ENCODE measurements at places on chromosomes 4 and X.

GRCh38 chr4:154464654-154465053 lies 26.9 kb downstream of the DCHS2 start:
- DNase-seq, result no peak

DNA sequence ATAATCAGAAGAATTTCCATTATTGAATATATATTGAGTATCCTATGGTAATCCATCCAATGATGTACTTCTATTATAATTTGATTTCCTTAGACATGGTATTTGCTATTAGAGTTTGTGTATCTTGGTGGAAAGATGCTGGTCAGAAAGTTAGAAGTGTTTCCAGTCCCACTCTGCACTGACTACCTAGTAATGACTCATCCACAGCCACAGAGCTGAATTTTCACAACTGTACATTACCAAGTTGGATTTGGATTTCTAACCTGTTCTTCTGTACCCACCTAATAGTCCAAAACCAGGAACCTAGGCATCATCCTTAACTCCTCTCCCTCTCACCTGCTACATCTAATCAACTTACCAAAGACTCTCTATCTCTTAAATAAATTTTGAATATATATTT lies 145.4 kb downstream of the REELD1 start:
- DNase-seq, result no peak

DNA sequence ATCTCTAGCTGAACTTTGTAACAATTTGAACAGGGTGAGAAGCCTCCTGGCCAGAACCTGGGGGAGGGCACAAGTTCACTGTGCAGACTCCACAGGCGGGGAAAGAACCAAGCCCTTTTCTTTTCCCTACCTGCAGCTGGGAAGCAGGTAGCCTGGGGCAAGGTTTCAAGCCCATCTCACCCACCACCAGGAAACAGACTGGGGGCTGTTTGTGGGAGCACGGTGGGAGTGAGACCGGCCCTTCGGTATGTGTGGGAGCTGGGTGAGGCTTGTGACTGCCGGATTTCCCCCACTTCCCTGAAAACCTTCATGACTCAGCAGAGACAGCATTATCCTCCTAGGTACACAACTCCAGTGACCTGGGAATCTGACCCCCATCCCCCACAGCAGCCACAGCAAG lies 211.7 kb downstream of the ZNF674 start:
- no peak for DNase-seq

- DNase-seq, result no peak
Observed at GRCh38 chr4:2064276-2064991, 5.3 kb downstream of the NAT8L start.

GRCh38 chrX:23066588-23067281 lies 67.0 kb downstream of the DDX53 start:
- DNase-seq, result no peak

- DNase-seq, result no peak
Observed at GRCh38 chr4:149065753-149066152, 623.5 kb upstream of the NR3C2 start.

Measured in T1000 (cell line).